ENCODE measurements at places on chromosomes 6 and 20.

DNA sequence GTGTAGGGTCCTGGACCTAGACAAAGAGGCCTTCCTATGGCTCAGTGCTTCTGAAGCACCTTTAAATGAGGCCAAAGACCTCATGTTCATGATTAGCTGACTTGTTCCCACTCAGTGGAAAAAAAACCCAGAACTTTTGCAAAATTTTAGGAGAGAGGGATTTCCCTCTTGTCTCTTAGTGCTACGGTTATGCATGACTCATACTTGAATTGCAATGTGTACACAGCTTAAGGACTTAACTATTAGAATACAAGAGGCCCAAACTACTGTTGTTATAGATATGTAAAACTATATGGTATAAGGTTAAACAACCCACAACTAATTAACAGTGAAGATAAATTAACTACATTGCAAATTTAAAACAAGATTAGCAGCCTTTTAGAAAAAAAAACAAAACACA is 32.3 kb upstream of the HLA-A start:
- no peak for DNase-seq

- no peak for DNase-seq
Observed at GRCh38 chr6:14520029-14520428, 402.5 kb downstream of the CD83 start.

GRCh38 chr6:75735491-75736186 is 13.4 kb upstream of the MYO6 start:
- no peak for DNase-seq

GRCh38 chr6:16704401-16705045 is 56.7 kb downstream of the ATXN1 start:
- DNase-seq = peak; percentile 68

- DNase-seq = no peak
Observed at GRCh38 chr6:93407186-93407585, 12.2 kb downstream of the EPHA7 start.

GRCh38 chr6:17565399-17565798 is 34.7 kb upstream of the FAM8A1 start:
- DNase-seq = no peak

- DNase-seq = no peak
Observed at GRCh38 chr6:151051164-151051563, 185.7 kb downstream of the MTHFD1L start.

GRCh38 chr6:143896126-143896860 is 32.0 kb downstream of the ZC2HC1B start:
- DNase-seq = no peak

DNA sequence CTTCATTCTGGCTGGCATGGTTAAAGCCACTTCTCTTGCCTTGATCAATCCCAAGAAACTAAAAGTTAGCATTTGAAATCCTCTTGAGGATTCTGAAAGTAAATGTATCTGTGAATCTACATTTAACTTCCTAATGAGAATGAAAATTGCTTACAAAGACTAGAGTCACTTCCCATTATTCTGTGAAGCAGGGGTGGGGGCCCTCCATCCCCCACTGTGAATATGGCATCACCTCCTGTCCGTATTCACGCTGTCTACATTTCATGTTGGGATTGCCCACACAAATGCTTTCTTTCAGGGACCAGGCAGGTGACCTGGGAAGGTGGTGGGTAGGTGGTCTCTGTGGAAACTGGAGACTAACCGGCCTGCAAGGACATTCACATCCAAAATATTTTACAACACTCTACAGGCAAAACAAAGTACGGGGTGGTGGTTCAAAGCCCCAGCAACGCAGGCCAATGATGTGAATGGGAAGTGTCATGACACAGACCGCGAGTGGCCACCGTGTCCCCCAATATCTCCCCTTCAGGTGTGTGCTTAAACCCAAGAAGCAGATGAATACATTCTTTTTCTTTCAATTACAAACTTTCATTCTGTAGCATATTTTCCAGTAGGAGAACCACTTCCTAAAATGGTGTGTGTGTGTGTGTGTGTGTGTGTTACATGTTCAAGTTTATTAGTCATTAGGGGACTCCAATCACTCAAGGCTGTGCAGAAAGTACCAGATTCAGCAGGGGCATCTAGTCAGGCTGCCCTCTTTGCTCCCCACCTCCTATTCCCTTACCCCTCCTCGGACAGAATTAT is 132.2 kb downstream of the PRND start:
- no peak for DNase-seq

DNA sequence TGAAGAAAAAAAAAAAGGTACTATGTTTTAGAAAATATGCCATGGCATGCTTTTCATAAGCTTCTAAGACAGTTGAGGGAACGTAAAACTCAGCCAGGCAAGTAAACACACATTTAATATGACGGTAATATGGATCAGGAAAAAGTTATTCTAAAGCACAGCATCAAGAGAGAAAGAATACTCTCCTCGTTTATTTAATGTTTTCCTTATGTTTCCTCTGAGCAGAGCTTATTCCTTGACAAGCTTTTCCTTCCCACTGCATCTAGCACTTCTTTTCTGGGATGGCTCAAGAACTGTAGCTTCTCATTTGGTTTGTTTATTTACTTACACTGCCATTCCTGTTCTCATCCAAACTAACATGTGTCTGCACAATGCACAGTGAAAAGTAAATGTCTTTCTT is 2.7 kb upstream of the RSPO3 start:
- DNase-seq = no peak

- no peak for DNase-seq
Observed at GRCh38 chr6:102581378-102582124, 1188.0 kb downstream of the GRIK2 start.

GRCh38 chr20:16020971-16021370 is 552.3 kb downstream of the KIF16B start:
- no peak for DNase-seq

GRCh38 chr6:95636552-95637431 is 59.5 kb downstream of the MANEA start:
- no peak for DNase-seq

DNA sequence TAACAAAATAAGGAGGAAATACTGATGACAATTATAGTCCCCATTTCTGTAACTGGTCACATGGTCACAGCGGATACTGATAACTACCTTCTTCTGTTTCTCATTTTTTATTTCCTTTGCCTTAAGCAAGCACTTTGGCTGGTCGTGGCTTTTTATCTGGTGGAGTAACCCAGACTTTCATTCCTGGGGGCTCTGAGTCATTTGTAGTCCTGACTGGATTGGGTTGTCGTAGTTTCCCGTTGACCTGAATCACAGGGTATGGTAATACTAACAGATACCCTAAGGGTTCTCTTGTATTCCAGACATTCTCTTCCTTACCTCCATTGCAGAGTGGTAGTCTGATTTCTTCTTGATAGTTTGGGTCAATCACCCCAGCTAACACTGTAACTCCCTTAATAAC is 500.3 kb upstream of the ADGRB3 start:
- no peak for DNase-seq

- DNase-seq = no peak
Observed at GRCh38 chr6:132484680-132485018, 28.3 kb downstream of the STX7 start.

- no peak for DNase-seq
Observed at GRCh38 chr6:21601932-21602390, 8.4 kb downstream of the SOX4 start.

- DNase-seq = no peak
Observed at GRCh38 chr6:46062312-46062711, 46.7 kb upstream of the CLIC5 start.

GRCh38 chr20:8424010-8424409 is 291.9 kb downstream of the PLCB1 start:
- no peak for DNase-seq

DNA sequence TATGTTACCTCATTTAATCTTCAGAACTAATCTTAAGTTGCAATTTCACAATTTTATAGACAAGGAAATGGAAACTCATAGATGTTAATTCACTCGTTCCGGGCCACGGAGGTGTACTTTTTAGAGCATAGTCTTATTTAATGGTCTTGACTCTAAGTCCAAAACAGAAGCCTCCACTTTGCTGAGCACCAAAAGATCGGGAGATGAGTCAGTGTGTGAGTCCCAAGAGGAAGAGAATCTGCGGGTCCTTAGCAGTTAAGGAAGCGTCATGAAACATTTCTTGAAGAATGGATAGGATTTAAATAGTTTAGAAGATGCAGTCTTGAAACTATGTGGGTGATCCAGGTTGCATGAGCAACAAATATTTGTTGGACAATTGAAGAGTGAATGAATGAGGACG is 231.8 kb upstream of the QKI start:
- DNase-seq = no peak

DNA sequence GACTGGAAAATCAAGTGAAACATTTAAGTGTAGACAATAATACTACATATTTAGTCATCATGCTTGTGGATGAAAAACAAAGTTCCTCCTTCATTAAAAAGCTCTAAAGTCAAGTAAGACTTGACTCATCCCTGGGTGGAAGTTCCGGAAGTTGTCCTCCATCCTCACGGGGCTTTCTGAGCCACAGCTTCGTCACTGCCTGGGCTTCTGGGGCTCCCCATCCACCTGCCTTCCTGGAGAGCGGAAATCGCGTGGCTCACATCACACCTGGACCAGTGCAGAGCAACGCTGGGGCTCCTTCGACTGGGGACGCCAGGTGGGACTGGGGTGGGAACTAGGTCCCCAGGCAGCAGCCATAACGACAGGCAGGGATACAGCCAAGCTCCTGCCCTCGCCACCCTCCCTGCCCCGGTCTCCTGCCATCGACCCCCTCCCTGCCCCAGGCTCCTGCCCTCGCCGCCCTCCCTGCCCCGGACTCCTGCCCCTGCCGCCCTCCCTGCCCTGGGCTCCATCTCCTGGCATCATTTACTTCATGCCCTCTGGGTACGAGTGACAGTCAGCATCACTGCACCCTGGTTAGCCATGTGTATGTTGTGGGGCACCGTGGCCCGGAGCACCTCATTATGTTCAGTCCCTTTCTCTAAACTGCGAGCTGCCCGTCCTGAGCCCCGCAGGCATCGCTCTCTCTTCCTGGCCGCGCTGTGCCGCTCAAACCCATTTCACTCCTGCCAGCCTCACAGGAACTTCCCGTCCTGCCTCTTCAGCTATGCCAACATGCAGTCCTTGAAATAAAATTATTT is 12.9 kb downstream of the THBS2 start:
- DNase-seq = no peak

GRCh38 chr20:63937596-63937995 is 18.6 kb downstream of the UCKL1 start:
- no peak for DNase-seq

- DNase-seq = no peak
Observed at GRCh38 chr20:17943343-17943742, 25.3 kb downstream of the SNX5 start.

GRCh38 chr20:46872328-46873211 is 22.1 kb upstream of the EYA2 start:
- no peak for DNase-seq

GRCh38 chr6:72954716-72955115 is 270.6 kb downstream of the KHDC1L start:
- no peak for DNase-seq

DNA sequence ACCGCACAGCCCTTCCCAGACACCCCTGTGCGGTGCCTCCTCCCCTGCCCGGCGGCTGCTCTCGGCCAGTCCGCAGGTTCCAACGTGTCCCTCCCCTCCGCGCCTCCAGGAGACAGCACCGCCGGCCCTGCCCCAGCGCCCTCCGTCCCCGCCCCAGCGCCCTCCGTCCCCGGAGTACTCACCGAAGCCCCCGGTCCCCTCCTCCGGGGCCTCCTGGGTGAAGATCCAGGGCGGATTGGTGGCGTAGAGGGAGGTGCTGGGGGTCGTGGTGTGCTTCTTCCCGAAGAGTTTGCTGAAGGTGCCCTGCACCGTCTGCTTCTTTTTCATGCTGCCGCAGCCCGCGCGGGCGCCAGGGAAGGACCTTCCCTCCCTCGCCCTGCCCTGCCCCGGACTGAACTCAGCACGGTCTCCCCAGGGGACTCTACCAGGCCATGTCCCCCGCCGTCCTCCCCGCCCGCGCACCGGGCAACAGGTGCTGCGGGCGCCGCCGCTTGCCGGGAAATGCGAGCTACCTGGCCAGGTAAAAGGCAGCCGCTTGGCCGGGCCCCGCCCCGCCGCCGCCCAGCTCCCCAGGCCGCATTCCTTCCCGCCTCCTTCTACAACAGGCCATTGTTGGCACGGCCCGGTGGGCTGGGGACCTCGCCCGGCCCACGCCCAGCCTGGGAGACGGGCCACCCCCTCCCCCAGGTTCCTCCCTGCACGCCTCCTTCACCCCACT is at the start of gene C6orf132:
C6orf132 (minus strand) TSS at position 503 of the 718 bp plus-strand sequence; CDS start at position 327, 176 bp downstream.
- no peak for DNase-seq

DNA sequence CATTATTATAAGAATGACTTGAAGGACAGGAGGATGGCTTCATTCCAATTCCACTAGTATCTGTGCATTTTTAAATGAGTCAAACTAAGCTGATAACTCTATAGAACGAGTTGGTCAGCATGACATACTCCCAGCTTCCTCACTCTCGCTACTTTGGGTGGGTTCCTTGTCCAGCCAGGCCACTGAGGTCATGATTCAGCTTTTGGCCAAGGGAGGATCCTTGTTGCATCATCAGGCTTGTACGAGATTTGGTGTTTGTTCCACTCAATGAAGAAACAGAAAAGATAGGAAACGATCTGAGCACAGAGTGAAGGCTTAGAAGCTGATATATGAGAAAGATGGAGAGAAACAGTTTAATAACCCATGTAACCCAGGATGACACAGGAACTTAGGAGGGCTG is 19.8 kb downstream of the NEDD9 start:
- no peak for DNase-seq

DNA sequence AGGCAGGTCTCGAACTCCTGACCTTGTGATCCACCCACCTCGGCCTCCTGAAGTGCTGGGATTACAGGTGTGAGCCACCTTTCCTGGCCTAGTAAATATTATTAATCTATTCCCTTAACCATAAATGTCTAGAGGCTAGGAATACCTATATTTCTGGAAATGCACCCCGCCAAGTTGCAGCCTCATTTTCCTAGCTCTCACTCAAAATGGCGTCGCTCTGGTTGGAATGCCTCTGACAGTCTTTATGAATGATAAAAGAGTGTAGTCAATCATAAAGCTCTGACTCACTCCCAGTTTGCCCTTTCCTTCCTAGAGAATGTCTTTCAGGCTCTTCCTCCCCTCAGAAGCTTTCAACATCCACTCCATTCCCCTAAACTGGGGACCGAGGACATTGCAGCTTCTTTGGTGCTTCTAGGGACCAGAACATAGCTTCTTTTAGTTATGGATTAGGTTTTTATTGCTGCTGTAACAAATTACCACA is 14.1 kb upstream of the TRIM26 start:
- no peak for DNase-seq

All from stimulated activated CD8-positive, alpha-beta memory T cell treated with anti-CD3 and anti-CD28 coated beads, Interleukin-7, amount 100 ng/mL, for 48 hours (primary cell).